ENCODE measurements at places on chromosomes 16 and 17.

DNA sequence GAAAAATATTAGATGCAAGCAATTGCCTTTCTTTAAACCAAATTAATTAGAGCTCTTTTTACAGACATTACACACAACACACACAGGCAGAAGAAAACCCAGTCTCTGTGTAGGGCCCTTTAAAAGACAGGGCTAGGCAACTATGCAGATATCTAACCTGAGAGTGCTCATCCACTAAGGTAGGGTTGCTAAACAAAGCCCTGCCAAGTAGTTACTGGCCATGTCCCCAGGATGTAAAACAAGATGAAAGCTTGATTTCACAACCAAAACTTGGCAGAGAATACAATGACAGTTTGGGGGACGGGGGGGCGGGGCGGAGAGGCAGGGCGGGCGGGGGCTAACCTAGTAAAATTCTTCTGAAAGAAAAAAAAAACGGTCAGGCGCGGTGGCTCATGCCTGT is 669.0 kb upstream of the CA10 start:
- no peaks in the 10 kb centered on the region for H3K36me3 ChIP-seq
- no peak overlapping the region for H3K27ac ChIP-seq
- no peak for DNase-seq
- H3K4me3 ChIP-seq, result no peak overlapping the region
- H3K27me3 ChIP-seq, result no peaks in the 10 kb centered on the region

GRCh38 chr17:9467518-9467917 is 108.1 kb downstream of the STX8 start:
- no peak overlapping the region for H3K4me3 ChIP-seq
- H3K27ac ChIP-seq, result no peak overlapping the region
- H3K4me1 ChIP-seq, result peaks cover 11% of the 10 kb centered on the region
- peaks cover 3% of the 10 kb centered on the region for H3K36me3 ChIP-seq
- no peak for DNase-seq

DNA sequence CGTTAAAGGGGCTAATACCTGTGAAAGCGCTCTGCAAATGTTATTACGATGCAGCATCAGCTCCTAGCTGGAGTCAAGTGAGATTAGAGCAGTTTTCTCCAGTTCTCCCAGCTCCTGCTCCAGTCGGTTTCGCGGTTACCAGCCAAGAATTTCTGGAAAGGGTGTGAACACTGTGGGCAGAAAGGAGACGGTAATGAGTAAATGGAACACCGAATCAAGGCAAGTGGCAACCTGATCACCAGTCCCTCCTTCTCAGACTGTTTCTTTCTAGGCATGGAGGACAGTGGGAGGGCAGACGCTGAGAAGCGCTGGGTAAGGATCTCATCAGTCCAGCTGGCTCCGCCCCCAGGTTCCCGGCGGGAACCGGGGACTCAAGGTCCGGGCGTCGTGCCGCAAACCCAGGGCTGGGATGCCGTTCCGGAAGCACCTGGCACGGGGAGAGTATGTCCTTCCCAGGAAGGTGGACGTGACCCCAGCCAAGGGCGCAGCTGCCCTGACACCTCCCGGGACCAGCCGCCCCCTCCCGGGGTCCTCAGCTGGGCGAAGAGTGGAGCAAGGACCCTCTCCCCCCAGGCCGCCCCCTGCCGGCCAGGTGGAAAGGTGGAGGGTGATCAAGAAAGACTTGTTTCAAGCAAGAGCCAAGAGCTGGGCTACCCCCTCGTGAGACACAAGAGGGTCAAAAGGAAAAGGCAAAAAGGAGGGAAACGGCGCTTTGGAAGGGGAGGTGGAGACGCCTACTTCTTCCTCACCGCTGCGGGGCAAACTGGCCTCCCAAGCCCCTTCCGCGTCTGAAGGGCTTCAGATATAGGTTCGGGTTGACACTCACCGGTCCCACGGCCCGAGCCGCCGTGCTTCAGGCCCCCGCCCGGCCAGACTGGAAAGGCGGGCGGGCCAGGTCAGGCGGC is 481 bp downstream of the MYO19 start:
- peak; percentile 58 for DNase-seq
- peak overlapping the region; percentile 99 for H3K27ac ChIP-seq
- peaks cover 29% of the 10 kb centered on the region for H3K36me3 ChIP-seq
- H3K4me3 ChIP-seq, result peak overlapping the region; percentile 96

GRCh38 chr16:10971560-10971961 is 27.2 kb downstream of the CLEC16A start:
- no peak for DNase-seq
- H3K27ac ChIP-seq, result no peak overlapping the region
- peaks cover 76% of the 10 kb centered on the region for H3K36me3 ChIP-seq
- H3K4me3 ChIP-seq, result no peak overlapping the region

DNA sequence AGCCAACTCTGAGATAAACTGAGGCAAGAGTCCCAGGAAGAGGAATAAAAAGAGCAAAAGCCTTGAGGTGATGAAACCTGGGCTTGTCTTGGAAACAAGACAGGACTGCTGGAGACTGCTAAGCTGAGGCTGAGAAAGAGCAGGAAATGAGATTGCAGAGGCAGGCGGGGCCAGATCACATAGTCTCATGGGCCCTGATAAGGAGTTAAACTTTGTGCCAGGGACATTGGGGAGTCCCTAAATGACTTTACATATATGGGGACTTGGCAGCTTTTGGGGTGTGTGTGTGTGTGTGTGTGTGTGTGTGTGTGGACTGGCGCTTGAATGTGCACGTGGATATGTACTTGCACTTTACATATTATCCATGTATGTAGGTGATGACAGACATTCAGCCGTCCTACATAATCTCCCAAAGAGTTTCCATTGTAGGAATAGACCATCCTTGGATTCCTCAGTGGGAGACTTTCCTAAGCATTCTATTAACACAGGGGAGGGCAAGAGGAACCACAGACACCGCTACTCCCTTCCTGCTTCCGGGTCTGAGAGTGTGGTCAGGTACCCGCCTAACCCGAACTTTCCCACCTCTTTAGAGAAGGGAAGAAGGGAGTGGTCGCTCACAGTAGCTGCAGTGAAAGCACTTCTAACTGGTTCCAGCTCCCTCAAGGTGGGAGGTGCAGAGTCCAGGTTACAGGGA is 123.1 kb downstream of the LYRM1 start:
- no peak overlapping the region for H3K27ac ChIP-seq
- no peak overlapping the region for H3K4me3 ChIP-seq
- no peaks in the 10 kb centered on the region for H3K36me3 ChIP-seq
- H3K4me1 ChIP-seq, result no peaks in the 10 kb centered on the region
- no peak for DNase-seq
- peaks cover 21% of the 10 kb centered on the region for H3K27me3 ChIP-seq

- peaks cover 54% of the 10 kb centered on the region for H3K4me1 ChIP-seq
- H3K27me3 ChIP-seq, result no peaks in the 10 kb centered on the region
- H3K4me3 ChIP-seq, result no peak overlapping the region
- H3K27ac ChIP-seq, result peak overlapping the region; percentile 6
- peaks cover 17% of the 10 kb centered on the region for H3K36me3 ChIP-seq
Measured at GRCh38 chr17:77363821-77364361, 223.1 kb downstream of the SEC14L1 start.

DNA sequence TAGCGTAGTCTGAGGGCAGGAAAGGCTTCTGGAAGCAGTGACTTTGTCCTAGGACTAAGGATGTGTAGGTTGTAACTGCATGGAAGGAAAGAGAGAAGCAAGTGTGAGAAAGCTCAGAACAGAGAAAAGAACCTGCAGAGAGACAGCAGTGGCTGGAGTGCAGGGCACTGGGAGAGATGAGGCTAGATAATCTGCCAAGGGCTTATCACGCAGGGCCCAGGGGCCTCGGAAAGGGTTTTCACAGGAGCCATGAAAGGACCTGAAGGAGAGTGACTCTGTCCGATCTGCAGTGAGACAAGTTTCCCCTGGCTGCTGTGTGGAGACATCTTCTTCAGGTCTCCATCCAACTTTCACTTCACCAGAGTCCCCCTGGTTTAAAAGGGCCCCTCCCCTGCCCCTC is 7.1 kb upstream of the SRCAP start:
- H3K27me3 ChIP-seq, result no peaks in the 10 kb centered on the region
- no peak for DNase-seq
- no peak overlapping the region for H3K4me3 ChIP-seq
- peaks cover 17% of the 10 kb centered on the region for H3K4me1 ChIP-seq
- no peak overlapping the region for H3K27ac ChIP-seq

- no peak overlapping the region for H3K27ac ChIP-seq
- H3K4me1 ChIP-seq, result no peaks in the 10 kb centered on the region
- no peaks in the 10 kb centered on the region for H3K36me3 ChIP-seq
- peaks cover 23% of the 10 kb centered on the region for H3K27me3 ChIP-seq
- no peak for DNase-seq
- no peak overlapping the region for H3K4me3 ChIP-seq
Measured at GRCh38 chr17:9900784-9901183, 4.3 kb downstream of the RCVRN start.

DNA sequence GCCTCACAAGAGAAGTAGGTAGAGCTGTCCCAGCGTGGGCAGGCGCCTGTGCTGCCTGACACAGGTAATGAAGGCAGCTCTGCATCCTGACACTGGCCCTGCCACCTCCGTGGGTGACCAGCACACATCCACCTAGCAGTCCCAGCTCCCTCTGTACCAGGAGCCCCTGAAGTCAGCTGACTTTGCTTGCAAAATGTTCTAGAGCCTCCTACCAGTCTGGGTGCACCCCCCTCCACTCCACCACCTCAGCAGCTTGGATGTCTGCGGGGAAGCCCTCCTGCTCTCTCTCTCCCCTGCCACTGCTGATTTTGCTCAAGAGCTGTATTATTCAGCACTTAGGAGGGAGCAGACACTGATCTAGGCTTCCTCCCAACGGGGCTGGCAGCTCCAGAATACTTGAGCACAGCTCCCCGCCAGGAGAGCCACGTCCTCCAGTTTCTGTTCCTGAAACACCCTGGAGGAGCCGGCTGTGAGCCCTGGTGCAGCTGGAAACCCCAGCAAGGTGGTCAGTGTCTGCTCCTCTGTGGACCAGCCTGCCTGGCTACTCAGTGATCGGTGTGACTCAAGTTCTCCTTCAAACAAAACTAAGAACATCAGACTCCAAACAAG is 1.0 kb downstream of the RNF166 start:
- peaks cover 51% of the 10 kb centered on the region for H3K4me1 ChIP-seq
- no peak for DNase-seq
- peaks cover 15% of the 10 kb centered on the region for H3K36me3 ChIP-seq
- no peaks in the 10 kb centered on the region for H3K27me3 ChIP-seq
- peak overlapping the region; percentile 85 for H3K27ac ChIP-seq
